ENCODE measurements at places on chromosomes 7 and 10.

DNA sequence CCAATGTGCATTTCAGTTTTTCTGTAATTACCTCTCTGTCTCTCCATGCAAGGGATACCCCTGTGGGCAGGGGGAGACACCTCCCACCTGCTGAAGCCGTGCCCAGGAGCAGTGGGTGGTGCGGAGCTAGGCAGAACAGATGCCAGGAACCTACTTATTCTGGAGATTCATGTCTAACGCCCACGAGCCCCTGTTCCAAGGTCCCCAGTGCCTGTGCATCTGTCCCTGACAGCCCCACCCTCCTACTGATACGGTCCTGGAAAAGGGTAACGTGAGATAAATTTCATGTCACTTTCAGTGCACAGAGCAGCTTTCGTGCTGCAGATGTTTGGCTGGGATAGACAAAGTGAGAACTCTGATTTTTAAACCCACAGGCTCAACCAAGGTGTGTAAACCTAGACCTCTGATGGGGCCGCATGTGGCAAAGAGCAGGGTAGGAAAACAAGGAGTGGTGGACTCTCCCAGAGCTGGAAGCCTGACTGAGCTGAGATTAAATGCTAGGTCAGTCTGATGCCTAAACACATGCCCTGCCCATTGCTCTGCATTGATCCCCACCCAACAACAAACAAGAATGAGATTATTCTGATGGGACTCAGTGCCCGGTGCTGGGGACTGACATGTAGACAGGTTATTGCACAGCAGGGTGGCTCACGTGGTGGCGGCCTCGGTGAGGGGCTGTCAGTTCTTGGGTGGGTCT lies 123.6 kb upstream of the GDF10 start:
- no peak for DNase-seq

DNA sequence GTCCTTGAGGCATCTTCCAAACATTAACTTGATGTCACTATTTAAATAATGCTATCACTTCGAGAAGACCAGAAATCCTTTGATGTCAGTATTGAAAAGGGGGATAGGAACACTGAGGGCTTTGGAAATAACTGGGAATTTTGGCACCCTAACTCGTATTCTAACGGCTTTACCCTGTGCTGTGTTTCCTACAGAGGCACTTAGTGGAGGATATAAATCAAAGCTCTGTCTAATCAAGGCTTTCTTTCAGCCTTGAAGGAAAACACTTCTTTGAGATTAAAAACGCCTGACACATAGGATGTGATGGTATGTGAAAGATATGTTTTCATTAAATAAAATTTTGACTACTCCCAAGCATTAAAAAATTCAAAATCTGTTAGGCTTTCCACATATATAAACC lies 62.3 kb downstream of the CREB5 start:
- DNase-seq: no peak

GRCh38 chr7:150410131-150410530 lies 31.0 kb downstream of the ZNF775 start:
- no peak for DNase-seq

GRCh38 chr10:55509168-55509567 lies 708.1 kb upstream of the PCDH15 start:
- DNase-seq: no peak

- DNase-seq: no peak
Observed at GRCh38 chr7:155567646-155568332, 21.4 kb upstream of the CNPY1 start.

- no peak for DNase-seq
Observed at GRCh38 chr10:86747796-86748581, 8.4 kb upstream of the BMPR1A start.

GRCh38 chr7:27607210-27607606 lies 55.5 kb downstream of the HIBADH start:
- no peak for DNase-seq

DNA sequence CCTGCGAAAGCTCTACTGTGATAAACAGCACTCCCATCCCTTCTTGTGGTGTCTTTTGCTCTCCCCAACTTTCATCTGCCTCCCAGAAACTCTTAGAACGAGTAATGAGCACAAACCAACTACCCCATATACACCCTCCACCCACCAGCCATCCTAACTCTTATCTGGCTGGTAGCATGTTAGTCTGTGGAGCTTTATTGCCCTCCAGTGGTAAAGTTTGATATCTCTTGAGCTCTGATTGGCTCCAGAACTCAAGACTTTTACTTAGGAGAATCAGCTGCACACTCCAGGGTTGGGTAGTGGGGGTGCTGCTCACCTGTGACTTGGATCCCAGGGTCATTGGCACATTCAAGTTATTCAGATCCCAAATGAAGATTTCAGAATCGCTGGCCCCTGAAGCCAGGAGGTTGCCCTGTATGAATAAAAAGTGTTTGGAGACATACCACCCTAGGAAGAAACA lies 10.9 kb downstream of the SEC31B start:
- no peak for DNase-seq

- DNase-seq: no peak
Observed at GRCh38 chr10:122083478-122084025, 94.6 kb downstream of the TACC2 start.

DNA sequence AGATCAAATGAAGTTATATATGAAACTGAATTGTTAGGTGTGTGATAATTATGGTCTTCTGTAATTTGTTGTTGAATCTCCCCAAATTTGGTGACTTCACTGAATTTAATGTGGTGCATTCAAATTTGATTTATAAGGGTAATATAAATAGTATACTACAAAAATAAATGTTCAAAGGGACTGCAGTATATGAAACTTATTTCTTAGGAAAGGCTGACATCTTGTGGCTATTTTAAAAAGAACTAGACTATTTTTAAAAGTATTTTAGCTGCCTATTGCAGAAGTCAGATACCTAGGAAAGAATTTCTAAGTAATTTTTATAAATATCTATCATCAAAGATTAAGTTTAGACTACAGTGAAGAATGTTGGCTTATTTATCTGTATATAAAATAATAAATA lies 36.6 kb downstream of the ATRNL1 start:
- peak; percentile 21 for DNase-seq

- DNase-seq: no peak
Observed at GRCh38 chr7:136163340-136163801, 186.2 kb upstream of the MTPN start.

DNA sequence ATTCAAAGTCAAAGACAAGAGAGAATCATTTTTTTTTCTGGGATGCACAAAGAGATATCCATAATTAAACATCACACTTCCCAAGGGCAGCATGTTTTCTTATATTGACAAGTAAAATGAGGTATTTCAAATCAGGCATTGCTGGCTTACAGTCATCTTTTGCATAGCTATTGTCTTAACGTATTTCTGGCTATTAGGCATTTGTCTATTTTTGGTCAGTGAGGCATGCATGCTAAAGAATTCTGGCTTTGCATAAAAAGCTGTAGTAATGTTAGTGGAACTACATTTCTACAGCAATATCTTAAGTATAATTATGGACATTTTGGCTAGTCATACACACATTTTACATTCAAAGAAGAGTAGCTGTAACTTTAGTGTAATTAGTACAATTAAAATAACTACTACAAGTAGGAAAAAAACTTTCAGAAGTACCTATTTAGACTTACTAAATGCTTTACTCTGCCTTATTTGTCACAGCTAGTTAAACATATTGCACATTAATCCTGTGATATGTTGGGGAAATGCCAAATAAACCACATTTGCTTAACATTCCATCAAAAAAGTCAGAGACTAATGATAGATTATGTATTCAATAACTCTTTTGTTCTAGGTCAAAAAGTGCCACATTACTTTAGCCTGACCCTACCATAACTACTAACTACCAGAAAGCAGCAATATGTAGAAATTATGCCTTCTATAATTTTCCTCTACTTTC lies 76.4 kb downstream of the RELN start:
- no peak for DNase-seq

- DNase-seq: no peak
Observed at GRCh38 chr10:68876246-68877138, 24.6 kb upstream of the DDX50 start.

- no peak for DNase-seq
Observed at GRCh38 chr10:92880233-92880861, 32.0 kb downstream of the EXOC6 start.

- no peak for DNase-seq
Observed at GRCh38 chr10:38038107-38038931, 27.8 kb downstream of the ZNF33A start.

DNA sequence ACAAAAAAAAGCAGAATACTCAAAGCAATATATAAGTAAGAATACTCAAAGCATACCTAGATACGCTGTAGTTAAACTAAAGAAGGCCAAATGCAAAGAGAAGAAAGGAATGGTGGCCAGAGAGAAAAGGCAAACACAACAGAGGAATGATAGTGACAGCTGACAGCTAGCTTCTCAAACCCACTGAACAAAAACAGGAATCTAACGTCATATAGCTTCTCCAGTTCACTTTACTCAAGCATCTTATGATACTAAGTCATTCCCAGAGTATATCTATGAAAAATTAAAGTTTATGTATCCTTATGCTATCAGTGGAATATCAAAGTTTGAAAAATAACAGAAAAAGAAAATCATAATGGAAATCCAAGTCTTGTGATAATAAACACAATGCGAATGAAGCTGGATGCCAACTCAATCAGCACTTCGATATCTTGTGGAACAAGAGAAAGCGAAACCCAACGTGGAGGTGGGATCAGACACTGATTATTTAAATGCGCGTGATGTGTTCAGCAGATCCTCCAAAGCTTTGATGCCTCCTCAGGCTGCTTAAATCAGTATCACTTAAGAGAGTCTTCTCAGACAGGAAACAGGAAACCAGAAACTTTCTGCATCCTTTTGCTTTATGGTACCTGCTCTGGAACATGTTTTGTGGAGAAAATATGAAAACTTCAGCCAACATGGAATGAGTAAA lies 102.8 kb downstream of the PIP4K2A start:
- DNase-seq: no peak

- DNase-seq: no peak
Observed at GRCh38 chr7:96778263-96778662, 68.6 kb upstream of the SEM1 start.

GRCh38 chr10:113846036-113846435 lies 7.8 kb downstream of the DCLRE1A start:
- no peak for DNase-seq

DNA sequence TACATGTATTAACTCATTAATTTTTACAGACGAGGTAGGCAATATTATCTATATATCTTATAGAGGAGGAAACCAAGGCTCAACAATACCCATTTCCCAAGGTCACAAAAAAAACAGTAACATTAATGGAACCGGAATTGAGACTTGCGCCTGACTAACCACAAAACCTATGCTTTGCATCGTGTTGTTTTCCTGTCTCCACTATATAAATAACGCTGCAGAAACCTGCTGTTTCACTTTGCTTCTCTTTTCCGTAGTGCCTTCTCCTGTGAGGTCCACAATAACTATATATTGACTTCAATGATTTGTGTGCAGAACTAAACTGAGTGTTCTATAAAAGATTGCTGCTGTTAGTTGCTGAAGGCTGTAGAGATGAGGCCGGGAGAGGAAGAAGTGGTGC lies 97.7 kb upstream of the RPA3 start:
- no peak for DNase-seq

DNA sequence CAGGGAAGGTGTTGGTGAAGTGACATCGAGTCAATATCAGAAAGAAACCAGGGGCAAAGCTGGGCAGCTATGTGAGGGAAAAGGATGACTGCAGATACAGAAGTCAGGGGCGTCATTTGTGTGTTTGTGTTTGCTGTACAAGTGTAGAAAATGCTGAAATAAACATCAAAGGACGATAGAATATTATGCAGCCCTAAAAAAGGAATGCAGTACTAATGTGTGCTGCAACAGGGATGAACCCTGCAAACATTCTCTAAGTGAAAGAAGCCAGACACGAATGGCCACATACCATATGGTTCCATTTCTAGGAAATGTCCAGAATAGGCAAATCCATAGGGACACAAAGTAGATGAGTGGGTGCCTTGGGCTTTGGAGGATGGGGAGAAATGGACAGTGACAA lies 133.9 kb downstream of the PRPF18 start:
- DNase-seq: no peak
